Stimulated activated CD8-positive, alpha-beta memory T cell treated with anti-CD3 and anti-CD28 coated beads, Interleukin-12 subunit alpha, Interleukin-12 subunit beta, amount 100 ng/mL, for 4 hours (primary cell): ENCODE measurements at places on chromosomes 1 and 21.

GRCh38 chr1:54681358-54681757 lies 34.3 kb upstream of the TTC4 start:
- no peak for DNase-seq

- no peak for DNase-seq
Measured at GRCh38 chr1:43422995-43423671, 30.6 kb downstream of the HYI start.

- DNase-seq: no peak
Measured at GRCh38 chr1:82064691-82065090, 264.0 kb downstream of the ADGRL2 start.

DNA sequence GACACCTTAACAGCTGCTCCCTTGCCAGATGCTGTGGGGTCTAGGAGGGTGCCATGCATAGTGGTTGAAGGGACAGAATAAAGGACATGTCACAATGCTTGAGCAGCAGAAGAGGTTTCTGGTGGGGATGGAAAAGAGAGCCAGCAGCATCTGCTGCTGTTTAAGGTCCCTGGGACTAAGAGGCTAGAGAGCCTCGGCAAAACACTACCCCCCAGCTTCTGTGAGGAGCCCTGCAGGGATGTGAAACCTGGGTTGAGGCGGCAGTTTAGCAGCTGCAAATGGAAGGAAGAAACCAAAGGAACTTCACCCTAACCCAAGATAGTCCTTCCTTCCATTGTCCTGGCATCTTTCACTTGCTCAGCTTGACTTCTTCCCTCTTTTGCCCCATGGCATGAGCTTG lies 39.4 kb downstream of the PLXNA2 start:
- no peak for DNase-seq

DNA sequence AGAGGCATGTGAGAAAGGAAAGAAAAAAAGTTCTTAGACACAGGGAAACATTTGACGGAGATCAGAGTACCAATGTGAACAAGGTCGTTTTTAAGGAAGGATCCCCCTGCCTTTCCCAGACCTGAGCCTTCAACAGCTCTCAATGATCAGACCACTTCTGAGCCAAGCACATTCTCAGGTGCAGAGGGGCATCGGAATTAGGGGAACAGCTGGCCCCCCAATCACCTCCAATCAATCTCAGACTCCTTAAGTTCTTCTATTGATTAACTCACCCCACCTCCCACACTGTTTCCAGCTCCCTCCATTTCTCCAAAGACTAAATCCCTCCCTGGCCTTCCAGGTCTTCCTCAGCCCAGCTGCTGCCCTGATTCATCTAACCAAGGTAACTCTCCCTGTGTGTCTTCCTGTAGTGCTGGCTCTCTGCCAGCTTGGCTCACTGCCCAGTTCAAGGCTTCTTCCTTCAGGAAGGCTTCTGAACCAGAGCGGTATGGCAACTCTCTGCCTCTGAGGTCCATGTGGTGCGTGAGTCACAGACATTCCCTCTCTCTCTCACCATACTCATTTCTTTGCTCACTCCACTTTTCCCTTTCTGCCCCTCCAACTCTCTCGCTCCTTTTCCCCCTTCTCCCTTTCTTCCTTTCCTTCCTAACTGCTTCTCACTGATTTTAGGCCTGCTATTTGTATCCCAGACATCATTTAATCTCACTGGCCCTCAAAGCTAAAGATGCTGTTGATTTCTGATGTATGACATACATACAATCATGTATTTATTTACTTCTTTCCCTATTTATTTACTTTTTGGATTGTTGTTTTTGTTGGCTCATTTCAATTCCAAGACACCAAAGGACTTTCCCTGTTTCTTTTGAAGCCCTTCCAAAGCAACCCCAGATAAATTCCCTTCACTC lies 18.1 kb downstream of the CFAP45 start:
- DNase-seq: no peak

DNA sequence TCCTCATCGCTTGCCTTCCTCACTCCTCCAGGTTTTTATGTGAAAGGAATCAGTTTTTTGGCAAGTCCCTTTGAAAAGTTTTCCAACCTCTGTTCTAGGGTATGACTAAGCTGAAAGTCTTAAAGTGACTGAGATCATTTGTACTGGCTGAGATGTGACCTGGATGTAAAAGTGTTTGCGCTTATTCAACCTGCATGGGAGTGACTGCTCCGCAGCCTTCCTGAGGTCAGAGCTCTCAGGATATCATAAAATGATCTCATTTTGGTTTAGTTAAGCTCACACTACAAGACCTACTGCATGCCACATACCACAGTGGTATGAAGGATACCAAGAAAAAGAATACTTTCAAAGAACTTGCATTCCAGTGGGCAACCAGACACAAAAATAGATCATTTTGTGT lies 29.8 kb upstream of the TADA1 start:
- DNase-seq: no peak

- DNase-seq: no peak
Measured at GRCh38 chr1:99808391-99809115, 41.6 kb upstream of the AGL start.

DNA sequence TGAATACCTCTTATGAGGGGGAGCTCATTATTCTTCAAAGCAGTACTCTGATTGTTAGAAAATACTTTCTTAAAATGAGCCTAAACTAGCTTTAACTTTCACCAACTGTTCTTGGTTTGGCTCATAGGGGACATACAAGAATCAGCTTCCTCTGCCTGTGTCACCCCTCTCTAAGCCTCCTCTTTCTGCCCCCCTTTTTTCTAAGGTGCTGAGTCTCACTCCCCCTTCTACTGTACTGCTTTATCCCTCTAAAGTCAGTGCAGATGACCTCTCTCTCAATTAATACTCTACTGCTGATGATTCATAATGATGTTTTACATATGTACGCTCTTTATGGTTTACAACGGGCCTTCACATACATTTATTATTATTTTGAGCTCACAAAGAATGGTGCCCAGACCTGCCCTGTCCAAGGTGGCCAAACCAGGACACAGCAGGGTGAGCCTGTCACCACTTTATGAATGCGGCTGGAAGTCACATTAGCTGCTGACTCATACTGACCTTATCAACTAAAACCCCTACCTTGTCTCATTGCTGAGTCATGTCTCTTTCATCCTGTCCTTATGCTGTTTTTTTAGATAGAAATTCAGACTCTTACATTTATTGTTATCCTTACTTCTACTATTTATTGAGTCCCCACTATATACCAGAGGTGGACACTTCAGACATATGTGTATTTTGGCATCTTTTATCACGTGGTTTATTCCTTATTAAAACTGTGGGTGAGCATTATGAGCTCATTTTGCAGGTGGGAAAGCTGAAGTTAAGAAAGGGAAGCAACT lies 126.9 kb downstream of the RNF220 start:
- no peak for DNase-seq

- no peak for DNase-seq
Measured at GRCh38 chr1:41745022-41745421, 173.7 kb downstream of the HIVEP3 start.

DNA sequence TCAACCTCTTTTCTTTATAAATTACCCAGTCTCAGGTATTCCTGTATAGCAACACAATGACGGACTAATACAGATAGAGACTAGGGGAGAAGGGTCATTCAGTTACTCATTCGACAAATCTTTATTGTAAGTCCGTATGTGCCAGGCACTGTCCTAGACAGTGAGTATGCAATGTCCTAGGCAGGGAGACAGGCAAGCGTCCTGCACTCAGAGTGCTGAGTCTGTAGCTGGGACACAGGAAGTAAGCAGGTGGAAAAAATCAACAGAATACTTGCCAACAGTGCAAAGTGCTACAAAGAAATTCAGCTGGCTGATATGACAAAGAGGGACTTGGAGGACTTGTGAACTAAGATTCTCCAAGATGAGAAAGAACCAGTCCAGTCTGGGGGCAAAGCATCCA lies 92.2 kb upstream of the ZBTB40 start:
- no peak for DNase-seq

GRCh38 chr1:22749919-22750684 lies 39.5 kb downstream of the EPHB2 start:
- DNase-seq: no peak

- DNase-seq: no peak
Measured at GRCh38 chr1:21936366-21937031, 611 bp downstream of the HSPG2 start.

- no peak for DNase-seq
Measured at GRCh38 chr1:92298213-92298572, 594 bp downstream of the GLMN start.

GRCh38 chr1:179663810-179664209 lies 72.2 kb downstream of the TDRD5 start:
- no peak for DNase-seq

GRCh38 chr1:7299994-7300393 lies 471.1 kb upstream of the VAMP3 start:
- DNase-seq: no peak

DNA sequence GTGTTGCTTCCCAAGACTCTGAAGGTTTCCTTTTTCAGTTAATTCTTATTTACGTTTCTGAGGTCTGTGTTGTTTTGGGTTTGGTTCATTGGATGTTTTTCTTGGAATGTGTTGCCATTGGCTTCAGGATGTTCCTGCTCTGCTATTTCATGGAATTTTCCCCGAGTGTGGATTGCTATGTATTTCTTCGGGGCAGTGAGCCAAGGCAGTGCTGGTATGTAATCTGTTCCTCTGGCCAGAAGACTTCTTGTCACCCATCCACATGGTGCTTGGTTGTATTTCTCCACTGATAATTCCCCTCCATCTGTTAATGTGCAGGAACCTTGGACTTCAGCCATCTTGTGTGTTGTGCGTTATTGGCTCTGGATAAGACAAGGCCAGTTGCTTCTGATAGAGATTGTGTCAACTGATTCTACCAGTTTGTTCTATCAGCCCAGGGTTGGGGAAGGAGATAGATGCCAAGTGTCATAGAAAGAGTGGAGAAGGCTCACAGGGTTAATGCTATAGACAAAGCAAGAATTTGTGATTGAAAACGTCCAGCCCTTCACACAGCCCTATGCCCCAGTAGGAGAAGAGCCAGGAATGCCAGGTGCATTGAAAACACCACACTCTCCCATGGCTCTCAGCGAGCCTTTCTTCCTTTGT lies 505.2 kb downstream of the PLPP3 start:
- no peak for DNase-seq

DNA sequence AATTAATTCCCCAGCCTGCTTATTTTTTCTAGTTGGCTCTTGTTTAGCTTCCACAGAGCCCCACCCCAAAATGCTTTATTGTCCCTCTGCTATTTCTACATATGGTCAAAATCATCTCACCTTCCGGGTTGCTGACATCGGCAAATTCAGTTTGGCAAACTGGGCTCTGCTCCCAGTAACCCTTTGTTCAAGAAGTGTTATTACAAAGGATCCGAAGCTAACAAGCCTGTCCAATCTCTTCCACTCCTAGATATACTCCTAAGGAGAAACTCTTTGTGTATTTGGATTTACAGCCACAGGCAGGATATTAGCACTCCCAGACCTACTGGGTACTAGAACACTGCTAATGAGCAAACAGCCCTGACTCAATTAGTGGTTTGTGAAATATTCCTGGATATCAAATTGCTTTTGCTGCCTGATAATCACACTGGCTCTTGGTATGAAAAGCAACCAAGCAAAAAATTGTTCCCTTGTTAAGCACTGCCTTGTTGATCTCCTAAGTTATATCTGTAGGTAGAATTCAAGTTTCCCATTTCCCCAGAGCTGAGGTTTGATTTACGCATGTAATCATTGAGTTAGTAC lies 4.0 kb downstream of the JUN start:
- DNase-seq: no peak

DNA sequence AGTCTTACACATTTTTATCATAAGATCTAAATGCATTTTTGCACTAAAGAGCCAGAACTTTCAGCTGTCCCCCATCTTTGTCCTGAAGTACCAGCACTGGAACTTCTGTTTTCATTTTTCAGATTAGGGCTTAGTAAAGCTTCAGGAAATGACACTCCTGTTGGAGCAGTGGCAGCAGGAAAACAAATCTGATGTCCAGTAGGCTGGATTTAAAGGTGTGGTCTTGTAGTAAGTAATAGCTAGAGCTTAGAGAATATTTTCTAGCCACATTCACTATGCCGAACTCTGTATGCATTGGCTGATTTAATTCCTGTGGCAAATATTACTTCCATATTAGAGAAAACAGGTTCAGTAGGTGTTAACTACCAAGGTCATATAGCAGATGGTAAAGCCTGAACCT lies 103.6 kb downstream of the PTBP2 start:
- DNase-seq: no peak

- DNase-seq: no peak
Measured at GRCh38 chr1:222195857-222196256, 352.0 kb downstream of the HHIPL2 start.

GRCh38 chr1:97254731-97255463 lies 533.3 kb downstream of the PTBP2 start:
- no peak for DNase-seq

- no peak for DNase-seq
Measured at GRCh38 chr1:219066631-219067349, 106.9 kb upstream of the LYPLAL1 start.

DNA sequence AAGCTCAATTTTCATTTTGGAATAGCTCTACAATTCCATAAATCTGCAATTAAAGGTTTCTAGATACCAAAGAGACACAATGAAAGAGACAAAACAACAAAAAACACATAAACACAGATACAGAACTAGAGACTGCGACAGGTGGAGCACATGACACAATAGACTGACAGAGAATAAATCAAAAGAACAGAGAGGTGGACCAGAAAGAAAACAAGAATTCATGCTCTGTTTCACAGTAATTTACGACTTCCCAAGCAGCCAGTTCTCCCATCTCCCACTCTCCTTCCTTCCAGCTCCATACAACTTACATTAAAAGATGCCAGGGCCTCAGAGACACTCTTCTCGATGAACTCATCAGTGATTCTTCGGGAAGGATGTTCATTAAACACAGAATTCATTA lies 15.1 kb upstream of the RBM8A start:
- no peak for DNase-seq

DNA sequence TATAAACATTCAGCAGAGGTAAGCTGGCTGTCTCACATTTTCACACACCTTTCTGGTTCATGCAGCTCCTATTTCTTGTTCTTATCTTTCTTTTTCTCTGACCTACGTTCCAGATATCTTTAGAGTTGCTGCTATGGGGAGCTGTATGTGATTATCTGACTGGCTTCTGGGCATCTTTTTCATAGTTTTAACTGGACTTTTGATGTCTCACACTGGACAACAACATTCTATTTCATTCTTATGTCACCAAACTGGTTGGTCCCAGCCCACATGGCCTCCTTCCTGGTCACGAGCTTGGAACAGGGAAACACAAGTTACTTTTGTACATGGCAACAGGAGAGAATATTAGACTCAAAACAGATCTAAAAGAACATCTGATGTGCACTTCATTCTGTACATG lies 7.7 kb upstream of the CLDN8 start:
- DNase-seq: no peak

DNA sequence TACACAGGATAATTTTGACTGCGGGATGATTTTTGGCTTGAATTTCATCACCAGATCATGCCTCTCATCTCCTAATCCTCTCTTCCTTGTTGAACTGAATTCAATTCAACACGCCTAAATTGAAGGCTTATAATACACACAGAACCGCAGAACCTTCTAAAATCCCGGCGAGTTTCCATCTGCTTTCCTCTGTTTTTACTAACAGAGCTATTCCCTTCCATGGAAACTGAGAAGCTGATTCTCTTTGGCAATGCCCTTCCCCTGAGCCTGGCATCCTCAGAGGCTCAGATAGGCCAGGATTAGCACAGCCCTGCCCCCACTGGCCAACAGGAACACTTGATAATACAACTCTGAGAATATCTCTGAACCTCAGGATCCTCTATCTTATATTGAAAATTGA lies 130.2 kb downstream of the CAPN8 start:
- DNase-seq: no peak
